ENCODE measurements at places on chromosomes 3 and 15.
A peak's percentile ranks its signal among the peaks of the same experiment; 100 is the strongest.

DNA sequence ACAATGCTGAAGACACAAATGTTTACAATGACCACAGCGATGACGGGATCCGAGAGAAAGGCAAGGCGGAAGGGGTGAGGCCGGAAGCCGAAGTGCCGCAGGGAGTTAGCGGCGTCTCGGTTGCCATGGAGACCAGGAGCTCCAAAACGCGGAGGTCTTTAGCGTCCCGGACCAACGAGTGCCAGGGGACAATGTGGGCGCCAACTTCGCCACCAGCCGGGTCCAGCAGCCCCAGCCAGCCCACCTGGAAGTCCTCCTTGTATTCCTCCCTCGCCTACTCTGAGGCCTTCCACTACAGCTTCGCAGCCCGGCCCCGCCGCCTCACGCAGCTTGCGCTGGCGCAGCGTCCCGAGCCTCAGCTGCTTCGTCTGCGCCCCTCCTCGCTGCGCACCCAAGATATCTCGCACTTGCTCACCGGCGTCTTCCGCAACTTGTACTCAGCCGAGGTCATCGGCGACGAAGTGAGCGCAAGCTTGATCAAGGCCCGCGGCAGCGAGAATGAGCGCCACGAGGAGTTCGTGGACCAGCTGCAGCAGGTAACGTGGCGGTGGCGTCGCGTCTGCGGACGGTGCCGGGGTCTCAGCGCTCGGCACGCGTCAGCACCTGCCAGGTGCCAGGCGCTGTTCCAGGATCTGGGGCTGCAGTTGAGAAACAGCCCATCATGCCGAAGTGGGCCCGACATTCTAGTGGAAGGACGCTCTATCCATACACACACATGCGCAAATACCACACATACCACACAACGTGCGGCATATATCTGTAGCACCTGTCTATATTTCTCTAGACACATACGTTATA is at the start of gene DLEC1:
DLEC1 (plus strand) TSS at position 108 of the 798 bp plus-strand sequence; CDS start at position 126, 18 bp downstream.
- peak; percentile 59 for DNase-seq

GRCh38 chr15:43483297-43484128 is 9.4 kb downstream of the TP53BP1 start:
- DNase-seq: no peak

DNA sequence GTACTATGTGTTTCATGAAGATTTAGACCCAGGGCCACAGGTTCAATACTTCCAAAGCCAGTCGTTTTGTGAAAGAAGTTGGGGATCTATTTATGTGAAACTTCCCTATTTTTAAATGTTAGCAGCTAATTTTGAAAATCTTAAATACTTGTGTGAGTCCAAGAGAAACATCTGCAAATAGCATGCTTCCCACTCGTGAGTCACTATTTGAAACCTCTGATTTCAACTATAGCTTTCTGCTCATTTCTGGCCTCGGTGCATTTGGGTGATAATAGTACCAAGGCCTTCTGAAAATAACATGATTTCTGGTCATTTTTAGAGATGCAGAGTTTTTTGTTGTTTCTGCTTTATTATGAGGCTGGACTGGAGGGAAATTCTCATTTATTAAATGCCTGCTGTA is 110.0 kb downstream of the OPA1 start:
- DNase-seq: no peak

GRCh38 chr15:28191832-28192231 is 92.7 kb upstream of the OCA2 start:
- no peak for DNase-seq

- DNase-seq: no peak
Measured at GRCh38 chr3:85783291-85783690, 824.5 kb downstream of the CADM2 start.

GRCh38 chr3:32249184-32249782 is 10.8 kb downstream of the CMTM8 start:
- no peak for DNase-seq

GRCh38 chr15:60538129-60538528 is 59.2 kb upstream of the ICE2 start:
- DNase-seq: no peak

Data from stimulated activated CD8-positive, alpha-beta memory T cell treated with anti-CD3 and anti-CD28 coated beads, Interleukin-2, amount 100 ng/mL, for 1 hour (primary cell).